ENCODE measurements at places on chromosomes 7 and 10. TPM values are rescaled to one million over a fixed set of nuclear protein-coding genes. Genes with fewer than 3 reads are reported as not detected.

- H3K4me1 ChIP-seq: no peaks in the 10 kb centered on the region
- no peak overlapping the region for H3K27ac ChIP-seq
- no peaks in the 10 kb centered on the region for H3K36me3 ChIP-seq
- H3K27me3 ChIP-seq: no peaks in the 10 kb centered on the region
These were observed 20.6 kb upstream of the SLC13A1 start for GRCh38 chr7:123220396-123220795.

- DNase-seq: peak; percentile 39
- H3K4me1 ChIP-seq: peaks cover 59% of the 10 kb centered on the region
- no peak overlapping the region for H3K27ac ChIP-seq
- no peaks in the 10 kb centered on the region for H3K27me3 ChIP-seq
These were observed 10.7 kb downstream of the KMT2E start for GRCh38 chr7:105024734-105025133.

GRCh38 chr10:44569193-44570091 lies 184.5 kb upstream of the CXCL12 start:
- H3K4me3 ChIP-seq: no peak overlapping the region
- no peaks in the 10 kb centered on the region for H3K27me3 ChIP-seq
- no peak for DNase-seq

Gene EEPD1
- 14.0 TPM for total RNA-seq

DNA sequence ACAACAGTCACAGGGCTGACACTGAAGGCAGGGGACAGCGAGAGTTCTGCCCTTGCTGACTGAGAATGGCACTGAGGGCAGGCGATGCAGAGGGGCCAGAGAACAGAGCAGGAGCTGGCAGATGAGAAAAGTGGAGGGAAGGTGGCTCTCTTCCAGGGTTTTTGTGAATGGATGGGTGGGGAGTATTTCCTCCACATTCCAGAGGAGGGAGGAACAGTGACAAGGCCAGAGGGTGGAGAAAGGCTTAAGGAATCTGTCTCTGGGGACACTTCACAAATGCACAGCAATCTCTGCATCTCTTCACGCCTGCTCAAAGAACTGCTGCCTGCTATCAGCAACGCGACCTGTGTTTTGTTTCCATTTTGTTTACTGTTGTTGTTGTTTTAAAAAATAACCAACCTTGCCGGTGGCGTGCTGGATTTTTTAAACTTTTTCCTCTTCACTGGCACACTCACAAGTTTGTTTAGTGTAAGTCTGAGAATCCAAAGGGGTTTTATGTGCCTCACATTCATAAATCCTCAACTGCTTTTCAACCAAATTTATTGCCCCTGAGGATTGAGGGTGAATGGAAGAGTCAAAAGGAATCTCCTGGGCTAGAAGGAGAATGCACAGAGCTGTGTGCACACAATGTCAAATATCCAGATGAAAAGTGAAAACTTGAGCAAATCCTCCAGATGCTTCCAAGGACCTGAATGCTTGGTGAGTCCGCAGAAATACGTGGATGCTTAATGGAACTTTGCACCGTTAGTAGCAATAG lies 129.3 kb downstream of the GLI3 start:
- no peak overlapping the region for H3K4me3 ChIP-seq
- H3K36me3 ChIP-seq: no peaks in the 10 kb centered on the region
- no peak overlapping the region for H3K27ac ChIP-seq
- peaks cover 54% of the 10 kb centered on the region for H3K4me1 ChIP-seq

Gene TCAF2
- not detected for total RNA-seq

DNA sequence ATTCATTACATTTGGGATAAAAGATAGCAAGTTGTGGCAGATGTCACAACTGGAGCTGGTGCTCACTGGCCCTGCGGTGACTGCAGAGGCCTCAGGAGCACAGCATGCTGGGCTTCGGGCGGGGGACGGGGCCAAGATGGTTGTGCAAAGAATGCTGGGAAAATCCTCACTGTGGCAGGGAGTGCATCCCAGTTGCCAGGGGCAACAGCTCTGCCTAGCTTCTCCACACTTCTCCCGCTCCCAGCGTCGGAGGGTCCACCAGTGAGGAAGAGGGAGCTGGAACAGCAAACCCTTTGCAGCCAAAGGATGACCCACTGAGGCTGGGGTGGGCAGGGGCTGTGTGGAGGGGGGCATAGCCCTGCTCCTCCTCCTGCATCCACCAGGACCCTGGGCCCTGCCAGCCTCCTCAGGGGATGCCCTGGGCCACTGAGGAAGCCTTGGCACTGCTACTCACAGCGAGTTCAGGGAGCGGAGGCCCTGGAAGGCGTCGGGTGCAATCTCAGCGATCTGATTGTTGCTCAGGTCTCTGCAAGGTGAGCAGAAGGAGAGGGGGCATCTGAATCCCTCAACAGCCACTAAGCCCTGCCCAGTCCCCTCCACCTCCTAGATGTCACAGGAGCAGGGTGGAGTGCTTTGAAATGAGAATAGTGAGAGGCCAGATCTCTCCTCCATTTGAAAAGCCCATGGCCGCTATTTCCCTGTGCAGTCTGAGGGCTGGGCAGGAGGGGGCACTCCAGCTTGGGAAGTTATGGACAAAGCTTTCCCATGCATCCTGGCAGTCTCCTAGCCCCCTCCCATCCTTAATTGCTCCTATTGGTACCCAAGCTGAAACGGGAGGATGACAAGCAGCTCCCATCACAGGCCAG lies 126.5 kb downstream of the SLIT1 start:
- H3K36me3 ChIP-seq: no peaks in the 10 kb centered on the region
- peaks cover 19% of the 10 kb centered on the region for H3K27me3 ChIP-seq
- no peak overlapping the region for H3K27ac ChIP-seq
- no peak overlapping the region for H3K4me3 ChIP-seq
- H3K4me1 ChIP-seq: peaks cover 3% of the 10 kb centered on the region

- no peaks in the 10 kb centered on the region for H3K27me3 ChIP-seq
- H3K4me1 ChIP-seq: peaks cover 7% of the 10 kb centered on the region
- no peak overlapping the region for H3K27ac ChIP-seq
These were observed 5.5 kb downstream of the CHUK start for GRCh38 chr10:100223879-100224278.

DNA sequence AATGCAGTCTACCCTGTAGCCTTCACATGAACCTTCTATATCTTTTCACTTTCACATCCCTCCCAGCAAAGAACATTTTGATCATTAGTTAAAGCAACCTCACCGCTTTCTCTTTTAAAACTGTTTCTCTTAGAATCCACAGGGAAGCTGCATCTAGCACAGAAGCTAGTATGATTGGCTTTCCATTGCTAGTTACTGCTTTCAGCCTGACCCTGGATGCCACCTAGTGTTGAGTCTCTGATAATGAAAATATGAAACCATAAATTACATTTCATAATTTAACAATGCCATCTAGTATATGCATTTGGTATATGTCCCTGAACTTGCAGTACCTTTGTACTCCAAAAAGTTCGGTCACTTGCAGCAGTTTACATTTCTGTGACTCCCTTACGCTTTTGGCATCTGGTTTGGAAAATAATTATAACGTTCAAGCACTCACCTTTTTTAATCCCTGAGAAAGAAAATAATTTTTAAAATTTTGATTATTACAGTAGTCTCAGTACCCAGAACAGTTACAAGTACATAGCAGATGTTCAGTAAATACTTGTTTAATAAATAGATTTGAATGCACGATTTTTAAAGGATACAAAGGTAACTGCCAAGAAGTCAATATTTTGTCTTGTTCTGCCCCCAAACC lies 22.7 kb downstream of the CISD1 start:
- H3K27ac ChIP-seq: no peak overlapping the region
- no peaks in the 10 kb centered on the region for H3K27me3 ChIP-seq
- H3K4me1 ChIP-seq: no peaks in the 10 kb centered on the region
- no peak overlapping the region for H3K4me3 ChIP-seq
- no peaks in the 10 kb centered on the region for H3K36me3 ChIP-seq
- DNase-seq: peak; percentile 82

Gene GFRA1
- 0.29 TPM for total RNA-seq

GRCh38 chr7:85587785-85588184 lies 400.9 kb upstream of the SEMA3D start:
- no peaks in the 10 kb centered on the region for H3K4me1 ChIP-seq
- no peak for DNase-seq
- no peaks in the 10 kb centered on the region for H3K36me3 ChIP-seq
- no peak overlapping the region for H3K27ac ChIP-seq

DNA sequence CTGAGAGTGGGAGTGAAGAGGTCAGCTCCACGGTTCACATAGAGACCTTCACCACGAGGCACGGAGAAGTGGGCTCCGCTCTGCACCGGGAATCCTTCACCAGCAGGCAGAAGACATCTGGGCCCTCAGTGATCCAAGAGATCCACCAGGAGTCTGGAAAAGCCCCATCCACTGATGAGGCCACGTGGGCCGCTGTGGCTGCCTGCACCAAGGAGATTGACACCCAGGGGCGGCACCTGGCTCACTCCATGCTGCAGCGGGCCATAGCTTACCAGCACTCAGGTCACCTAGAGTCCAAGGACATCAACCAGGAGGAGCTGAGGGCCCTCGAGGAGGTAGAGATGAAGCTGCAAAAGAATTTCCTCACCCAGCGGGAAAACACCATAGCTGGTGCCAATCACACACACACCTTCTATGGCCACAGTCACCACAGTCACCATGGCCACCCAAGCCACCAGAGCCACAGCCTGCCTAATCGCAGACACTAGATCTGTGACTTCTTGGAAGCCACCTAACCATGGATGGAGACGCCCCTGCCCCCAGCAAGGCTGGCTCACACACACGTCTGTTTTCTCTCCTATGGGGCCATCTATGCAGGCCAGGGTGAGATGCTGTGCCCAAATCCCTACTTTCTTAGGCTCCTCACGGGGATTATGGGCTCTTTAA lies 694 bp downstream of the C10orf62 start:
- H3K27ac ChIP-seq: no peak overlapping the region
- no peaks in the 10 kb centered on the region for H3K27me3 ChIP-seq
- no peak for DNase-seq
- H3K4me3 ChIP-seq: no peak overlapping the region
- no peaks in the 10 kb centered on the region for H3K36me3 ChIP-seq
- no peaks in the 10 kb centered on the region for H3K4me1 ChIP-seq

DNA sequence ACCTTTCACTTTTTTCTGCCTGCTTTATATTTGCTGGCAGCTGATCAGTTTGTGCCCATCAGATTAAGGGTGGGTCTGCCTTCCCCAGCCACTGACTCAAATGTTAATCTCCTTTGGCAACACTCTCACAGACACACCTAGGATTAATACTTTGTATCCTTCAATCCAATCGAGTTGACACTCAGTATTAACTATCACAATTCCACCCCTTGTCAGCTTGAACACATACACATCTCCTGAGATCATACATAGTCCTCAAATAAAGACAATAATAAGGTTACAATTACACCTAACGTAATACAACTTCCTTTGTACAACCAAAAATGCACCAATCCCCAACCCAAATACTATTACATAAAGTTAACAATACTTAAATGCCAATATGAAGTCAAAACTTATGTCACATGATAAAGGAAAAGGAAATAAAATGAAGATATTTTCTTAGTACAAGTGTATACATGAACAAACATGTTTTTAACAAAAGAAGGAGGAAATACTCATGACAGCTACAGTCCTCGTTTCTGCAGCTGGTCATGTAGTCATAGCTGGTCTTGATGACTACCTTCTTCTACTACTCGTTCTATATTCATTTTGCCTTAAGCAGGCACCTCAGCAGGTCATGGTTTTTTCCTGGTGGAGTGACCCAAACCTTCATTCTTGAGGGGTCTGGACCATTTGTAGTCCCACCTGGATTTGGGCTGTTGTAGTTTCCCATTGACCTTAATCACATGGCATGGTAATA lies 96.7 kb upstream of the CABCOCO1 start:
- no peak overlapping the region for H3K4me3 ChIP-seq
- H3K4me1 ChIP-seq: no peaks in the 10 kb centered on the region
- H3K27ac ChIP-seq: no peak overlapping the region

DNA sequence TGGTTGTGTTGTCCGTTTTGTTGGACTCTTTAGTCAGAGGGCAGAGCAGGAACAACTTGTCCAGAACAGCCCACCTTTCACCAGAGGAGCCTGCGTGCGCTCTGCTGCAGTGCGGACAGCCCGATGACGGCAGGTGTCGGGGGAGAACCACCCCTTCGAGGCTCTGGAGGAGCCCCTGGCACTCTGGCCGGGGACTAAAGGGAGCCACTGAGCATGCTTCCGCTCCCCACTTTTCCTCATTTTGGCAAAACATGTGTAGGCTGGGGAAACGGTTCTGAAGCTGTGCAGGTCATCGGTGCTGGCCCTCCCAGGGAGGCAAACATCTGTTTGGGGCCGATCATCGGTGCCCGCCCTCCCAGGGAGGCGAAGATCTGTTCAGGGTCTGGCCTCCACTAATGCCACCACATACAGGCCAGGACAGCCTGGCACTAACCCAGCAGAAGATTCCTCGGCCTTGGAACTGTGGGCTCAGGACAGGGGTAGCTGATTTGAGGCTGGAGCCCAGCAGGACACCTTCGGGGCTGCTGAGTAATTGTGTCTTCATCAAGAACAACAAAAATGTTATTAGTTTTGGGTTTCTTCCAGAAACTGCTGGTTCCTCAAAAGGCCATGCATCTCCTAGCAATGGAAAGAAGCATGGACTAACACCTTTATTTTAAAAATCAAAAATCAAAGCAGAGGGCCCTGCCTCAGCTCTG lies 124.4 kb upstream of the TCERG1L start:
- H3K4me1 ChIP-seq: no peaks in the 10 kb centered on the region
- H3K4me3 ChIP-seq: no peak overlapping the region
- peaks cover 6% of the 10 kb centered on the region for H3K27me3 ChIP-seq

GRCh38 chr10:61842755-61843497 lies 58.6 kb upstream of the ARID5B start:
- H3K4me3 ChIP-seq: no peak overlapping the region
- H3K4me1 ChIP-seq: peaks cover 41% of the 10 kb centered on the region
- H3K36me3 ChIP-seq: no peaks in the 10 kb centered on the region
- H3K27ac ChIP-seq: no peak overlapping the region

- no peak overlapping the region for H3K4me3 ChIP-seq
- no peak overlapping the region for H3K27ac ChIP-seq
- H3K4me1 ChIP-seq: peaks cover 25% of the 10 kb centered on the region
- DNase-seq: no peak
These were observed 2.6 kb upstream of the ZNF853 start for GRCh38 chr7:6612819-6613218.

DNA sequence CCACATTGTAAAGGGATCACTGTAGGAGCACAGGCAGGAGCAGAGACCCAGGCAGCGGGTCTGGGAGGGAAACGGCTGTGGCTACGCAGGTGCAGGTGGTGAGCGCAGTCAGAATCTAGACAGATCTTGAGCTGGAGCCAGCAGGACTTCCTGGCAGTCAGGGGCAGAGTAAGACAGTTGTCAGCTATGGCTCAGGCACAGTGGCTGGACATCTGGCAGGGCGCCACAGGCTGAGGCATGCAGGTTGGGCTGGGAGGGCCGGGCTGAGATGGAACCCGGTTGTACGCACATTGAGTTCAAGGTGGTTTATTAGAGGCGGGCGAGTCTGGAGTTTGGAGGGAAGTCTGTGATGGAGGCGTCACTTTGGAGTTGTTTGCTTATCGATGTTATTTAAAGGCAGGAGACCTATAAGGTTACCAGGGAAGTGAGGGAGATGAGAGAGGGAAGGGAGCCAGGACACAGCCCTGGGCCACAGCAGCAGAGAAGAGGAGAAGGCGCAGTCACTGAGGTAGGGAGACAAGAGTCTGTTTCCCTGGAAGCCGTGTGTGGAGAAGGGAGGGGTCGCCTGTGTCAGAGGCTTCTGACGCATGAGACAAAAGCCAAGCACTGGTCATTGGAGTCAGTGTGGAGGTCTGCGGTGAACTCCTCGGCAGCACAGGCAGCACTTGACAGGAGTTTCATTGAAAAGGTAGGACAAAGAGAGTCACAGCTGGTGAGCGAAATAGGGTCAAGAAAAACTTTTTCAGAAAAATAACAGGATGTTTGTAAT lies 73.8 kb downstream of the LANCL2 start:
- no peaks in the 10 kb centered on the region for H3K27me3 ChIP-seq
- H3K4me1 ChIP-seq: peaks cover 5% of the 10 kb centered on the region
- DNase-seq: peak; percentile 72
- no peak overlapping the region for H3K27ac ChIP-seq
- H3K36me3 ChIP-seq: no peaks in the 10 kb centered on the region

Gene MYO3A
- not detected for total RNA-seq

Gene C10orf71
- 0.18 TPM for total RNA-seq
